ENCODE measurements at places on chromosomes 13 and 19.

GRCh38 chr19:5571777-5572176 is 4.0 kb upstream of the TINCR start:
- no peak for DNase-seq

- DNase-seq, result peak; percentile 26
These were observed 502.7 kb downstream of the UQCRFS1 start for GRCh38 chr19:28710278-28710677.

DNA sequence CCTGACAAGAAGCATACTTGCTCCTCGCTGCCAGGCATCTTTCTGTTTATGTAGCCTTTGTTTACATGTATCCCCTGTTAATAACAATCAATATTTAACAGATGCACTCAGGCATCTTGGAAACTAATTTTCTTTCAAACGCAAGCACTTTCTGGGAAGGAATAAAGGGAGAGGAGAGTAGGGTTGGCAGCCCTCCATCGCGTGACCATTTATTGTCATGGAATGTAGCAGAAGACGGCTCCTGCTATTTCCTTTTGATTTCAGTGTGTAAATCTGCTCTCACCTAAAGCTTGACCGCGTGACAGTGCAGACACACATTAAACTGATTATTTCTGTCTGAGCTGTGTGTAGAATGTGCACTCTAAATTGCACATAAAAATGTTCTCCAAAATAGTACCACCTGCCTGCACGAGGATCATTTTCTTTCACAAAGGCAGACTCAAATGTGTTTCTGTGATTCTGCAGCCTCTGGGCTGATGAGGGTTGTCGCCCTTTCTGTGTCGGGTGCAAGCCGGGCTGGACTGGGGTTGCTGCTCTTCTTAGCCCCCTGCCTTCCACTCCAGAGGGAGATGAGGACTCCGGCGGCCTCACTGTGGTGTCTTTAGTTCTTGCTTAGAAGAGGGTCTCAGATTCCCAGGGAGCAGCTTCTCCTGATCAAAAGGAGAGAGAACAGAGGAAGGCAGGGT is 223.5 kb upstream of the MAB21L1 start:
- no peak for DNase-seq

DNA sequence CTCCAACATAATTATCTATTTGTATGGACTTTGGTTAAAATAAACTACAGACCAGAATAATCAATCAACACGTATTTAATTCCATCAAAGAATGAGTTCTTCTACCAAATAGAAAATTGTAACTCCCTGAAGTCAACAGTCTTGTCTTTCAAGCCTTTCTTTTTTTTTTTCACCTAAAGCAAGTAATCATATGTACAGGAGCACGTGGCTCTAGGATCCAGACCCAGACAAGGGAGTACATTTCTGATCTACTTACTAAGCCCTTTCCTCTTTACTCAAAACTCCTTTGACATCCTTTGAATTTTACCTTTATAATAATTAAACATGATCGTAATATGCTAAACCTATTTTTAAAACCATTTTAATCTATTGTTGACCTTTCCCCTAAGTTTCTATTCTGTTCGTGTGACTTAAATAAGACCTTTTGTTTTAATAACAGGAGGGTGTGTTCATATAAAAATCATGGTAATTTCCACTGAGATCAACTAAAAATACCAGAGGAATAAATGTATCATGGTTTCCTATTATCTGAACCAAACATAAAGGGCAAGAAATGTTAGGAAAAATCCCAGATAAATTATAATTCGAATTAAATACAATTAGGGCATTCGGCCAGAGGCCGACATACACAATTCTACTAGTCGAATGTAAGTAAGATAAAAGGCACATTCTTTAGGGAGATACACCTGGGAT is 1.7 kb downstream of the SLC7A1 start:
- no peak for DNase-seq

GRCh38 chr13:45433381-45433790 is 15.2 kb upstream of the SLC25A30 start:
- no peak for DNase-seq

GRCh38 chr19:13882419-13882795 is 5.5 kb downstream of the NANOS3 start:
- DNase-seq, result no peak

GRCh38 chr13:50521831-50522149 is 321.7 kb downstream of the DLEU7 start:
- DNase-seq, result no peak

GRCh38 chr13:67235265-67235664 is 5.1 kb upstream of the PCDH9 start:
- DNase-seq, result no peak

Data from H7 (cell line).